Skeletal muscle cell (primary cell): ENCODE measurements at places on chromosomes 6 and 20.

GRCh38 chr6:40395066-40395697, 192.0 kb downstream of the LRFN2 start:
- no peak for DNase-seq

- DNase-seq, result no peak
Observed at GRCh38 chr6:133827766-133828165, 61.1 kb upstream of the TCF21 start.

DNA sequence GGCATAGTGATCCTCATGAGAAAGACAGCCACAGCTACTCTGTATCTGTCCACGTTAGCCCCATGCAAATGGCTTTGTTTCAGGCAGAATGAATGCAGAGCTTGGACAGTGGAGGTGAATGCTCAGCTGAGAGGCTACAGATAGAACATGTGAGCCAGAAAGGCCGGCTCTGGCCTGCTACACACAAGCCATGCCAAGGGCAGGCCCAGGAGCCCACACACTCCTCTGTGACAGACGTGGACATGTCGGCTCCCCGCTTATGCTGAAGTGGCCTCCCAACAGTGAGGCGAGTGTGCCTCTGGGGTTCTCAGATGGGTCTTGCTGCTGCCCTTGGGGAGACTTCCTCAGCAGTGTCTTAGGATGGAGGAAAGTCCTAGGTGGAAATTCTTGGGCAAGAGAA, 159.6 kb downstream of the SYNDIG1 start:
- no peak for DNase-seq

DNA sequence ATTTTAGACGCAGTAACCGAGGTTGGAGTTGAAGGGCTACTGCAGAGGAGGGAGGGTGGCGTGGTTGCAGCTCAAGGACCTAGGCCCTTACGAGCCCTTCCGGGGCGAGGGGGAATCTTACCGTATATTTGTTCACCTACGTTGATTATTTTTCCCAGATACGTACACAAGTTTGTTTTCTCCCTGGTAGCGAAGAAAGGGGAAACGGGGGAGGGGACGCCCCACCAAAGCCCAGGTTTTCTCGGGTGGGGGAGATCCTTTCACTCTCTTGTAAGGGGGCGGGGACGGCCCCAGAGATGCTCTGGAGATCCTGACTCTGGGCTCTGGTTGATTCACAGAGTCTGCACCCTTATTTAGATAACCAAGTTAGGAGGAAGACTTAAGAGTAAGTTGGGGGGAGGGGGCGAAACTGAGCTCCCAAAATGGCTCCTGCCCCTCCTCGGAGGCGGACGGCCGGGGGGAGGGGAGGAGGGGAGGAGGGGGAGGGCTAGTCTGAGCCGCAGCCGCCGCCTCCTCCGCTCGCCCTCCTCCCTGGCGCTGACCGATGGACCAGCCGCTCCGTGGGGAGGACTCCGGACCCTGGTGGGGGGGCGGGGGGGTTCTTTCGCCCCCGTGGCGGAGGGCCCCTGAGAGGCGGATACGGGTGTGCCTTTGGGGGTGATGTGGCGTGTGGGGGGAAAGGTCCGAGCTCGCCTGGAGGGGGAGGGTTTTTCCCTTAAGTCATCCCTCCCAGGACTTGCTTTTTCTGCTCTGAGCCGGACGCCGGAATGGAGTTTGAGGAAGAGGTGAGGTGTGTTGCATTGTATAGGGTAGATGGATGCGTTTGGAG, 2.2 kb downstream of the BRD2 start:
- peak; percentile 80 for DNase-seq

- DNase-seq, result no peak
Observed at GRCh38 chr6:156392648-156393047, 384.5 kb upstream of the ARID1B start.

DNA sequence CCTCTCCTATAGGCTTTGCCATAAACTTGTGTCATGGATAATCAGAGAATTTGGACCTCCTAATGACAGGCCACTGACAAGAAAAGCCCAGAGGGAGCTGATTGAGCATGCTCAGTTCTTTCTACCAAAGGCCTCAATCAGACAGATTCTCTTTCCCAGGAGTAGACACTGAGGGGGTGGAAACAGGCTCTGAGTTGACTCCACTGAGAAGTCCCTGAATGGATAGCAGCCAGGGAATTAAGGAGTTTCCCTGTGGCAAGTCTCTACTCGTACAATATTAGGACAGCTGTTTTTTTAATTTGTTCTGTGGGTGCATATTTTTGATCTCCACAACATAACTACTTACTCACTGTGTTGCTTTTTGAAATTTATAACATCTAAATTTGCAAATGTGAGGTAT, 63.3 kb downstream of the SLC16A10 start:
- no peak for DNase-seq

DNA sequence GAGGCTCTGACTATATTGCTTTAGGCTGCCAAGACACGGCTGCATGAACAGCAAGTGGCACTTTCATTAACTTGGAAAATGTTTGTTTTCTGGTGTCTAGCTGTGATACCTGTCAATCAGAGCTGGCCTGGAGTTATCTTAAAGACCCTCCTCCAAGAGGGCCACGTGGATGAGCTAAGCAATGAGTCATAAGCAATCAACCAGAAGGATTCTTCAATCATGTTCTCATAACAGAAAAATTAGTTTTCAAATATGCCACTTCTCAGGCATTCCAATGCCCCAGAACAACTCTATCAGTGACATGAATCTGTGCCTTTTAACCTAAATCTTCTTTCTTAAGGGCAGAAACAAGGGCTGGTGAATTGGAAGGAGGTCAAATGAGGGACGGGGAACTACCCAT, 283.0 kb downstream of the HTR1B start:
- no peak for DNase-seq

GRCh38 chr6:88865275-88865674, 98.1 kb downstream of the RNGTT start:
- DNase-seq, result no peak
